ENCODE measurements at places on chromosomes 2 and 18.

DNA sequence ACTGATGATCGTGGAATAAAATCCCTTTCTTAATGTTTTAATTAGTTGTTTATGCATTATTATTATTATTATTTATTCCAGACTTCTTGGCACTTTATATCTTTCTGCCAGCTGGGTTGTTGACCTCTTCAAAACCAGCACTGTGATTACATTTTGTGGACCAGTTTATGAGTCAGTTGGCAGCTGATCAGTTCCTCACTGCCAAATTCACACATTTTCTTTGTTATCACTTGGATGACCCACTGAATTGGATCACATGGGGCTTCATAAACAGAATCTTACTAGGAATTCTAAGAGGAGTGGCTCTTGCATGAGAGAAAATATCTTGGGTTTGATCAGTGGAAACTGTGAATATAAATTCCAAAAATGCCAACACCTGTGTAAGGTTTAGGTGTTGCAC, 321.8 kb upstream of the SPRED2 start:
- H3K4me1 ChIP-seq: peaks cover 7% of the 10 kb centered on the region
- DNase-seq: no peak
- H3K27me3 ChIP-seq: no peaks in the 10 kb centered on the region
- peaks cover 11% of the 10 kb centered on the region for H3K36me3 ChIP-seq
- no peak overlapping the region for H3K4me3 ChIP-seq

DNA sequence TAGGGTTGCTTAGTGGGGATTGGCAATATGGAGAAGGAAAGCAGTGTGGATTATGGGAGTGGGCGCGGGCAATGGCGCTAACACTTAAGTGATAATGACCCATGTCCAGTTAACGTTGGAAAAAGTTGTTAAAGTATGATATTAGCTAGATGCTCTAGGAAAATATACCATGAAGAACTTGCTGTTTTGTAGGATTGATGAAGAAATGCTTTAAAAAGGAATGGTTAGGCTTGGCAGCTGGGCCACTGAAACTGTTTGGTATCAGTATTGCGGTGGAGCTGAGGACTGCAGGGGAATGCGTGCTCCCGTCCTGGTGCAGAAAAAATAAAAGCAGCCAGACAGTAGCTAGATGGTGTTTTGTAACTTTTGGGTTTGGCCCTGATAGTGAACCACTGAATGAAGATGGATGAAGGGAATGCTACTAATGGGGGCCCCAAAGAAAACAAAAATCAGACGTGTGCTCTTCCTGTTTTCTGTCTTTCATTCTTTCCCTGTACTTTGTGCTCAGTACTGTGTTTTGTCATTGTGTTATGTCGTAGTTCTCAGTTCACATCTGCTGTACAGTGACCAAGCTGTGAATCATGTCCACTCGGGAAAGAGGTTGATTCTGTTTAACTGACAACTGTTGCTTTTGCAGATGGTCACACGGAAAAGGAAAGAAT, 999 bp downstream of the INSIG2 start:
- H3K4me3 ChIP-seq: peak overlapping the region; percentile 76
- peaks cover 37% of the 10 kb centered on the region for H3K4me1 ChIP-seq

DNA sequence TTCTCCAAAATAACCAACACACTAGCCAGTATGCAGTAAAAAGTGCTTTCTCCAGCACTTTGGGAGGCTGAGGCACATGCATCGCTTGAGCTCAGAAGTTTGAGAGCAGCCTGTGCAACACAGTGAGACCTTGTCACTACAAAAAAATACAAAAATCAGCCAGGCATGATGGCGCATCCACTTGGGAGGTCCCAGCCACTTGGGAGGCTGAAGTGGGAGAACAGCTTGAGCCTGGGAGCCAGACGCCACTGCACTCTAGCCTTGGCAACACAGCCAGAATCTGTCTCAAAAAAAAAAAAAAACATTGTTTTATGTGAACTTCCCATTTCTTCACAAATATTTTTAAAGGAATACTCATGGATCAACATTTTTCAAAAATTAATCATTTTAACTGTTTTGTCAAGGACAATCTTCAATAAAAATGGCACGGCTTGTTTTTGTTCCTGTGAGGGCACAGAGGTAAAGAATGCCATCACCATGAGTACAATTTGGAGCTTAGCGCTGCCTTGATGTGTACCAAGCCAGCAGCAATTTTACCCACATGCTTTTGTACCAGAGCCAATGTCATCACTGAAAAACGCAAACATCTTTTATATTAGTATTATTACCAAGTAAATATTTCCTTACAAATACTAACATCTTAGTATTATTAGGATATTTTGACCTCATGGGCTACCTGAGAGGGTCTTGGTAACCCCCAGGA, 26.7 kb downstream of the RAB1A start:
- H3K4me3 ChIP-seq: no peak overlapping the region
- H3K4me1 ChIP-seq: no peaks in the 10 kb centered on the region
- H3K36me3 ChIP-seq: peaks cover 74% of the 10 kb centered on the region
- peak; percentile 20 for DNase-seq

DNA sequence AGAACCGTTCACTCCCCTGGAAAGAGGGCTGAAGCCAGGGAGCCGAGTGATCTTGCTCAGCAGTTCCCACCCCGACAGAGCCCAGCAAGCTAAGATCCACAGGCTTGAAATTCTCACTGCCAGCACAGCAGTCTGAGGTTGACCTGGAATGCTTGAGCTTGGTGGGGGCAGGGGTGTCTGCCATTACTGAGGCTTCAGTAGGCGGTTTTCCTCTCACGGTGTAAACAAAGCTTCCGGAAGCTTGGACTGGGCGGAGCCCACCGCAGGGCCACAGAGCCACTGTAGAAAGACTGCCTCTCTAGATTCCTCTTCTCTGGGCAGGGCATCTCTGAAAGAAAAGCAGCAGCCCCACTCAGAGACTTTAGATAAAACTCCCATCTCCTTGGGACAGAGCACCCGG, 180.8 kb downstream of the WDR7 start:
- peaks cover 4% of the 10 kb centered on the region for H3K36me3 ChIP-seq
- no peaks in the 10 kb centered on the region for H3K27me3 ChIP-seq
- H3K4me3 ChIP-seq: no peak overlapping the region
- DNase-seq: no peak

GRCh38 chr2:138003411-138003810, 39.1 kb downstream of the HNMT start:
- peaks cover 13% of the 10 kb centered on the region for H3K36me3 ChIP-seq
- no peak overlapping the region for H3K4me3 ChIP-seq

DNA sequence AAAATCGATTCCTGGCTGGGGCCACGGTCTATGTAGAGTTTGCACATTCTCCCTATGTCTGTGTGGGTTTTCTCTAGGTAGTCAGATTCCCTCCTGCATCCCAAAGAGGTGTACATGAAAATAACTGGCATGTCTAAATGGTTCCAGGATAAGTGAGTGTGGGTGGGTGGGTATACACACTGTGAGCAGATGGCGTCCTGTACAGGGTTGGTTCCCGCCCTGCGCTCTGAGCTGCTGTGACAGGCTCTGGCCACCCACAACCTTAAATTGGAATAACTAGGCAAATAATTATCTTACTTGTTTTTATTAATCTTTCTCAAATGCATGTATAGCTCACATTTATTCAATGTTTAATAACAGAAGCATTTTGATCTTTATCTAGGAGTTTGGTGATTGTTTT, 16.3 kb downstream of the THOC1 start:
- H3K27me3 ChIP-seq: no peaks in the 10 kb centered on the region
- H3K4me1 ChIP-seq: no peaks in the 10 kb centered on the region
- H3K36me3 ChIP-seq: peaks cover 76% of the 10 kb centered on the region

DNA sequence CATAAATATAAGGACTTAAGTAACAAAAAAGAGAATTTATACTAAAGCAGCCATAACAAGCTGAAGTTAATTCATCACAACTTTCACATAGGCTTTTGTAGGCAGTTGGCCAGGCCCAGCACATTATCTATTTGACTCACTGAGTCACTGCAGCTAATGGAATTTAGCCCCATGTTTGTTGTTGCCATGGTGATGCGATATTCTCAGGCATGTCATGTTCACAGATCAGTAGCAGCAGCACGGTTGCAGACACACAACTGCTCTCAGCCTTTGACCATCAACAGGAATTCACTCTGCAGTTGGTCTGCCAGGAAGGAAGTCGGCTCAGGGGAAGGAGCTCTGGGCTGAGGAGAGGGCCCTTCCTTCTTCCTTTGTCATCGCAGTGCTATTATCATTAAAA, 639.8 kb downstream of the TMEM182 start:
- H3K36me3 ChIP-seq: no peaks in the 10 kb centered on the region
- DNase-seq: peak; percentile 5
- peaks cover 7% of the 10 kb centered on the region for H3K27me3 ChIP-seq
- no peaks in the 10 kb centered on the region for H3K4me1 ChIP-seq
- H3K4me3 ChIP-seq: no peak overlapping the region

DNA sequence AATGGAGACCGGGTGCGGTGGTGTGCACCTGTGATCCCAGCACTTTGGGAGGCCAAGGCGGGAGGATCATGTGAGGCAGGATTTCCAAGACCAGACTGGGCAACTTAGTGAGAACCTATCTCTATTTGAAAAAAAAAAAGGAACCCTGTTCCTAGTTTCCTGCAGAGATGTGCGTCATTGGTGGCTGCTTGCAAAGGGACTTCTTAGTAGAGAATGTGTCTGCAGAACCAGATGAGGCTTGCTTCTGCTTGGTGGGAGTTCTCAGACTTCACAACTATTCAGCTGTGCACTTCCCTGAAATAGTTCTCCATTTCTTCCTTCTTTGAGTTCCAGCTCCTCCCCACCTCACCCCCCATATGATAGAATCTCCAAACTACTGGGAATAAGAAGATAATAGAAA, 22.3 kb downstream of the ZCCHC2 start:
- H3K36me3 ChIP-seq: peaks cover 40% of the 10 kb centered on the region
- DNase-seq: no peak
- H3K27me3 ChIP-seq: no peaks in the 10 kb centered on the region
- no peak overlapping the region for H3K27ac ChIP-seq
- H3K4me3 ChIP-seq: no peak overlapping the region

- no peaks in the 10 kb centered on the region for H3K36me3 ChIP-seq
- no peak overlapping the region for H3K4me3 ChIP-seq
- peaks cover 34% of the 10 kb centered on the region for H3K27me3 ChIP-seq
- no peak overlapping the region for H3K27ac ChIP-seq
Observed at GRCh38 chr2:86319700-86320580, 17.5 kb downstream of the REEP1 start.

DNA sequence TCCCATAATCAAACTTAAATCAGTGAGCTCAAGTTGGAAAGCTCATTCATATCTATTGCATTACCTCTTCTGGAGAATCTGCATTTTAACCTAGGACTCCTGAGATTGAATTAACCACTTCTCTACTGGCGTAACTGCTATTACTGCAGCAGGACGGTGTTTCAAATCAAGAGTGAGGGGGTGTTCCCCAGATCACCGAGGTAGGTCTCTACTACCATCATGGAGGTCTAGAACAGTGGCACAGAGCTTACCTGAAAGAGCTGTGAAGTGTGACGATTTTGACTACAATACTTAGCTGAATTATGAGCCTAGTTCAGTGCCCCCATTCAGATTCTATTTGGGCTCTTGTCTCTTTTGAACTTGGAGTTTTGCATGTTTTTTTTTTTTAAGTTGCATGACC, 119.5 kb downstream of the POLE4 start:
- H3K4me3 ChIP-seq: no peak overlapping the region
- DNase-seq: no peak
- H3K4me1 ChIP-seq: peaks cover 38% of the 10 kb centered on the region
- no peaks in the 10 kb centered on the region for H3K36me3 ChIP-seq
- H3K27me3 ChIP-seq: peaks cover 8% of the 10 kb centered on the region

DNA sequence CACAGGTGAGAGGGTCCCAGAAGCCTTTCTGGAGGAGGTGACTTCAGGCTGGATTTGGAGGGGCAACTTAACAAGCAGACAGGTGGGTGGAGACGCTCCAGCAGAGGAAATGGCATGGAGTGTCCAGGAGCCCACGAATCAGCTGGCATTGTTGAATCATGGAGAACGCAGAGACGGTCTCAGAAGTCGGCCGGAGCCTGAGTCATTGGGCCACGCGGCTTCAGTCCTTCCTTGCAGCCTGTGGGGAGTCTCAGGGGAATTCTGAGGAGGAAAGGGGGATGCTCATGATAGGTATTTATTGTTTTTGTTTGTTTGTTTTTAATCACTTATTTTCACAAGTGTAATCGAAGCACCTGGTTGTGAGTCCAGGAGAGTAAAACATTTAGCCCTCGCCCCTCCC, 184.6 kb upstream of the HDAC4 start:
- H3K27me3 ChIP-seq: peaks cover 6% of the 10 kb centered on the region
- DNase-seq: no peak
- no peak overlapping the region for H3K27ac ChIP-seq

- DNase-seq: peak; percentile 49
- H3K4me3 ChIP-seq: peak overlapping the region; percentile 79
- no peak overlapping the region for H3K27ac ChIP-seq
Observed at GRCh38 chr18:26574958-26575864, 26.9 kb upstream of the KCTD1 start.

DNA sequence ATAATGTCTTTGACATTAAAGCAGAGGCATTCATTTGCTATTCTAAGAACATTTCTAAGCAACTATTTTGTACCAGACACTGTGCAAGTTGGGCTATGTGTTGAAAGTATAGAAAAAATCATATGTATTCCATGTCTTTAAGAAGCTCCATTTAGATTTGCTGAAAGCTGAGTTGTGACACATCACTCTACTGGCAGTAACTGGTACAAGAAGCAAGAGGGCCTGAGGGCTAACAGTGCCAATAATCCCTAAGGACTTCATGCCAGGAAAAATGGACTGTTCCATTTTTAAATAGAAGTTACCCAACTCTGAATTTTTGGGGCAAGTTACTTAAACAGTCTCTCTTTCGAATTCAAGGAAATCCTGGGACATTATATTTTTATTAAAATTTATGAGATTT, 178.7 kb downstream of the SRBD1 start:
- H3K4me3 ChIP-seq: no peak overlapping the region
- H3K27me3 ChIP-seq: peaks cover 3% of the 10 kb centered on the region
- peaks cover 66% of the 10 kb centered on the region for H3K36me3 ChIP-seq
- H3K4me1 ChIP-seq: peaks cover 12% of the 10 kb centered on the region
- no peak overlapping the region for H3K27ac ChIP-seq
- DNase-seq: no peak

GRCh38 chr2:178530131-178530530, 49.9 kb downstream of the PLEKHA3 start:
- no peak for DNase-seq
- no peak overlapping the region for H3K4me3 ChIP-seq
- H3K27me3 ChIP-seq: no peaks in the 10 kb centered on the region
- H3K36me3 ChIP-seq: peaks cover 79% of the 10 kb centered on the region
- peaks cover 5% of the 10 kb centered on the region for H3K4me1 ChIP-seq

- peaks cover 28% of the 10 kb centered on the region for H3K36me3 ChIP-seq
- peak overlapping the region; percentile 69 for H3K4me3 ChIP-seq
- H3K27ac ChIP-seq: no peak overlapping the region
- no peak for DNase-seq
- H3K4me1 ChIP-seq: peaks cover 14% of the 10 kb centered on the region
Observed at GRCh38 chr2:26185304-26185928, 12.5 kb downstream of the GAREM2 start.
